ENCODE measurements at places on chromosomes 3 and 15. TPM values are rescaled to one million over a fixed set of nuclear protein-coding genes. Genes with fewer than 3 reads are reported as not detected.

Gene MCF2L2
- total RNA-seq: 0.19 TPM

Gene ST8SIA2
- total RNA-seq: not detected

Gene CLRN1
- not detected for total RNA-seq

Gene IL5RA
- 0.22 TPM for total RNA-seq

Gene MESP1
- 39.7 TPM for total RNA-seq
